ENCODE measurements at places on chromosomes 2 and 18.
A peak's percentile ranks its signal among the peaks of the same experiment; 100 is the strongest.

GRCh38 chr2:121184248-121184862, 100.6 kb downstream of the TFCP2L1 start:
- DNase-seq: no peak

DNA sequence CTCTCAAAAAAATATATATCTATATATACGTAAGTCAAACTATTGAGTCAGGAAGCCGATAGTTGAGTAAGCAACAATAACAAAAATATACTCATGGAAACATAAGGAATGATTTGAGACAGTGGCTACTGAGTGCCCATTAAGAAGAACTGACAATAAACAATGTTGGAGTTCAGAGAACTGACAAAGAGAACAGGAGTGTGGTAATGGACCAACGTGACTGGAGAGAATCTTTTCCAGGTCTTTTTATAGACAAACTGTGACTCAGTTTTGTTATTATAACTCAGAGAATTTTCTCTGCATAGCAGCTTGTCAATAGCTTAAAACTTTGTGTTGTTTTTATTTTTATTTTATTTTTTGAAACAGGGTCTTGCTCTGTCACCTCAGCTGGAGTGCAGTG, 4.6 kb upstream of the GALM start:
- DNase-seq: no peak

- DNase-seq: no peak
These were observed 391.2 kb downstream of the FBXO15 start for GRCh38 chr18:73756256-73757091.

- DNase-seq: no peak
These were observed 7.6 kb upstream of the MEIS1 start for GRCh38 chr2:66427300-66427699.

DNA sequence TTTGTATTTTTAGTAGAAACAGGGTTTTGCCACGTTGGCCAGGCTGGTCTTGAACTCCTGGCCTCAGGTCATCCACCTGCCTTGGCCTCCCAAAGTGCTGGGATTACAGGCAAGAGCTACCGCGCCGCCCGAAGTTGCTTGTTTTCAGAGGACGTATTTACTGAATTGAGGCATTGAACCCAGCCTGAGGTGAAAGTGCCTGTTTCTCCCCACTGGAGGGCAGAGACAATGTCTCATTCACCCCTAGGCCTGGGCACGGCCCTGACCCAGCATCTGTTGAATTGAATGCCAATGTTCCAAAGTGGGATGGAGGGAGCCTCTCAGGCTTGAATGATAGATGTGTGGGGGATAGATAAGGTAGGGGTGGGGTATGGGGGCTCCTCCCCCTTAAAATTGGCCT, 4.5 kb upstream of the TMBIM1 start:
- DNase-seq: no peak

- no peak for DNase-seq
These were observed 205.4 kb downstream of the KLHL29 start for GRCh38 chr2:23590241-23590869.

DNA sequence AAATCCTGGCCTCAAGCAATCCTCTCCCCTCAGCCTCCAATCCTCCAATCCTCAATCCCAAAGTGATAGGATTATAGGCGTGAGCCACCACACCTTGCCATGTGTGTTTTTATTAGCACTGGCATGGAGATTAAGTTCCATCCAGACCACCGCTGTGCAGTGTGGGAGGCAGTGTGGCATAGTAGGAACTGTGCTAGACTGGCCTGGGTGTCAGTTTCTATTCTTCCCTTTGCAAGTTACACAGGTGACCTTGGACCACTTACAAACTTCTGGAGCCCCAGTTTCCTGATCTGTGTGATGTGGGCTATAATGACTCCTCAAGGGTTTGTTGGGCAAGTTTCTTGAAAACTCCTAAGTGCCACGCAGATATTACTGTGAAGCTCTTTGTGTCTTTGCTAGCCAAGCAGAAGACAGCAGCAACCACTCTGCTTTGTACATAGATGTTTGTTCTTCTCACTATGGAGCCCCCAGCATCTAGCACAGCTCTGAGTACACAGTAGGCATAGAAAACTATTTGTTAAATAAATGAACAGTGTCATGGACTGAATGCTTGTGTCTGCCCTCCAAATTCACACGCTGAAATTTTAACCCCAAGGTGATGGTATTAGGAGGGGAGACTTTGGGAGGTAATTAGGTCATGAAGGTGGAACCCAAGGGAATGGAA, 93.0 kb downstream of the LBH start:
- no peak for DNase-seq

GRCh38 chr2:147756069-147756468, 88.8 kb upstream of the ACVR2A start:
- DNase-seq: no peak

DNA sequence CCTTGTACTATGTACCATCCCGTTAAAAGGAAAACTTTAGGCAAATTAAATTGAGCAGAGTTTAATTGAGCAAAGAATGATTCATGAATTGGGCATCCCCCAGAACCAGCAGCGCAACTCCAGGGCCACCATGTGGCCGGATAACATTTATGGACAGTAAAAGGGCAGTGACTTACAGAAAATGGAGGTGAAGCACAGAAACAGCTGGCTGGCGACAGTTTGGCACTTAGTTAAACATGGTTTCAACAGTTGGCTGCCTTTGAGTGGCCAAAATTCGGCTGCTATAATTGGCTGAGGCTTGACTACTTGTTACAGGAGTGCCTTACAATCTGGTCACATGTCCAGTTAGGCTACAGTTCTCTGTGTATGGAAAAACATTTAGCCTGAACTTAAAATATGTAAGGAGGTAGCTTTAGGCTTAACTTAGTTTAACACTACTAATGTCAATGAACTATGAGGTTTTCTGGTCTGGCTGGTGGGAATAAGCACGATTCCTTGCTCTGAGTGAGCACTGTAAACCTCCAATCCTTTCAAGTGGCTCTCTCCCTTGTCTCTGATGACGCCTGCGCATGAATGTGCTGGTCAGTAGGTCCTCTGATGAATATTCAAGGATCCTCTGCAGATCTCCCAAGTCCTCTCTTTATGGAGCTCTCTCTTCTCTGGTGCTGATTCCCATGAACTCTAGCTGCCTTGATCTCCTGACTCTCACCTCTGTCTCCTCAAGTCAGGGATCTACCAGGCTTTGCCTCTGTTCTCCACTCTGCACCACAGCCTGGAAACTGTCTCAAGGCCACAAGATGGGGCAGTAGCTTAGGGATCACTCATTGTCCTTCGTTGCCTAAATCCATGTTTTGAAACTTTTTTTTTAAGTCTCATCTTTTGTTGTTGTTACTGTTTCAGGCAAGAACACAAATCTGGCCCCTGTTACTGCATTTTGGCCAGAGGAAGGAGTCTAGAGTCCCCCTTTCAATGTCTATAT, 24.4 kb upstream of the RAB31 start:
- DNase-seq: peak; percentile 22

DNA sequence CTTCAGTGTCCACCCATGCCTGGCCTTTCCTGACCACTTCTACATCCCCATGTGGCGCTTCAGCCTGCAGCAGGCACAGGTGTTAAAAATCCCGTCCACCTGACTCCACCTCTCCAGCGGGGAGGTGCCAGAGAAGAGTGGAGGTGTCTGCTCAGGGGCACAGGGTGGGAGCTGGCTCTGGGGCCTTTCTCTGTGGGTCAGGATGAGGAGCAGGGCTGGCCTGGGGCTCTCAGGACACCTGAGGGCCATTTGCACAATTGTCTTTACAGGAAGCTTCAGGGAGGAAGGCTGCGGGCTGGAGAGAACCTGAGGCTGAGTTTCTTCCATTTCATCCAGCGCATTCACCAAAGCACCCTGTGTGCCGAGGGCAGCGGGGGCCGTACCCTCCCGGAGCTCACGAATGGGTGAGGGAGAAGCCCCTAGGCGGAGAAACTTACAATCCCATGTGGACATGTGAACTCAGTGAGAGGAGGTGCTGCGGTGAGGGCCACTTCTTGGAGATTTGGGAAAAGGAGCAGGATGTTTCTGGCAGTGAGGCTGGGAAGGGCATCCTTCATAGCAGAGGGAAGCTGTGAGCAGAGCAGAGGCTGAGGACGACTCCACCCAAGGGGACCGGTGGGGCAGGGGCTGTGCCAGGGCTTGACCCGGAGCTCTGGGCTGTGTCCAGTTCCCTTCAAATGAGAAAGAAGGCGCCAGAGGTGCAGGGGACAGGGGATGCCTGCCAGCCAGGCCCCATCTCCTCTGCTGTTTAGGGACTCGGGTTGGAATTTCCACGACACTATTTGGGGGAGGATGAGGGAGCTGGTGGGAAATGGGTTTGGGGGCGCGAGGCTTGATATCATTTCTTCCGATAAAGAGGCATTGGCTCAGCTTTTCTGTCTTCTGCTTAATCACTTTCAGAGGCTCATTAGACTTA, 155.2 kb upstream of the MYCN start:
- DNase-seq: no peak

- no peak for DNase-seq
These were observed 46.4 kb downstream of the ZNF521 start for GRCh38 chr18:25305584-25305983.

DNA sequence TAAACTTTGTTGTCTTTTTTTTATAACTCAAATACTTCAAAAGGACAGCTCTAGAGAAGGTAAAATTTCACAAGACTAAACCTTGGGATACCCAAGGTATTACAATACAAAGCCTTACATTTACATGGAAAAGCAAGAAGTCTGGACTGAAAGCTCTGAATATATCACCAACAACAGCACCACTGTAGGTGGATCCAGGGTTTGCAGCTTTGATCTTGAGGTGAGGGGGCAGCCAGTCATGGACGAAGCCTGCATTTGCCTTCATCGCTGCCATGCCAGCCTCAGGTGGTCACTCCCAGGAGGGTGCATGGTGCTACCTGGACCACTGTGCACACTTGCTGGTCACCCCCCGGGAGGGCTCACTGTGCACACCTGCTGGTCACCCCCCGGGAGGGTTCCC, 36.6 kb downstream of the RBFA start:
- no peak for DNase-seq

DNA sequence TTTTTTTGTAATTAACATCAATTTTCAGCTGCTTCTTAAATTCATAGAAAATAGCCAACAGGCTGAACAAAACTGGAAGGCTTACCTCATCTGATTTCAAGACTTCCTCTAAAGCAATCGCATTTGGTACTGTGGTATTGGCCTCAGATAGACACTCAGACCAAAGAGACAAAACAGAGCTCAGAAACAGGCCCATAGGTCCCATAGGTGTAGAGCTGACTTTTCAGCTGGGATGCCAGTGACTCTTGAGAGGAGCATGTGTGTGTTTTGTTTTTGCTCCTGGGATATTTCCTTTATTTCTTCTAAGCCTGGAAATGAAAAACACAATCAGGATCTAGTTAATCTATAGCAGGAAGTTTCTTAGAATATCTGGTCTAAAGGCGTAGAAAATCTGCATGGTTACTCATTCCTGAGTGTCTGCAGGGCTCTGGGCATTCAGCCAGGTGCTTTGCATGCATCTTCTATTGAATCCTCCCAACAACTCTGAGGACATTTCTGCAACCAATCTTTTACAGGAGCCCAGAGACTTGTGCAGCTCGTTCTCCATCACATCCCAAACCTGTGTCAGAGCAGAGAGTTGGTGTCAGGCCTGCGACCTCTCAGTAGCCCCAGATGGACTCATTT, 190.8 kb downstream of the RTP5 start:
- DNase-seq: no peak

- DNase-seq: no peak
These were observed 673.2 kb downstream of the TMEM182 start for GRCh38 chr2:103435010-103435409.

- DNase-seq: no peak
These were observed 9.2 kb upstream of the DNPEP start for GRCh38 chr2:219396863-219397457.

DNA sequence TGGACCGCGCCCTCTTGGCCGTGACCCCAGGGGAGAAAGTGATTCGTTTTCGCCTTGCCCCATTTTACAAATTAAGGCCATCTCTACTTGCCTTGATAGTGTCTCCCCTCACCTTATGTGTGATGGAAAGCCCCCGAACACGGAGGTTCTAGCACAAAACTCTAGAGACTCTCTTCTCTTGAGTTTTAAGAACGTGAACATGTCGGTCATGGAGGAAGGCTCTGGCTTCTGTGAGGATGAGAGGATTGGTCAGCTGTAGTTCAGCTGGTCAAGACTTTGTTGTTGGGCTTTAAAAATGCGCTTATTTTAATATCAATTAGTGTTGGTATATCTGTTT, 828 bp downstream of the DYNC1I2 start:
- DNase-seq: no peak

GRCh38 chr18:59697236-59697932, at the start of gene CCBE1:
Gene CCBE1, minus strand, starts transcription at chr18:59697423.
- peak; percentile 11 for DNase-seq

DNA sequence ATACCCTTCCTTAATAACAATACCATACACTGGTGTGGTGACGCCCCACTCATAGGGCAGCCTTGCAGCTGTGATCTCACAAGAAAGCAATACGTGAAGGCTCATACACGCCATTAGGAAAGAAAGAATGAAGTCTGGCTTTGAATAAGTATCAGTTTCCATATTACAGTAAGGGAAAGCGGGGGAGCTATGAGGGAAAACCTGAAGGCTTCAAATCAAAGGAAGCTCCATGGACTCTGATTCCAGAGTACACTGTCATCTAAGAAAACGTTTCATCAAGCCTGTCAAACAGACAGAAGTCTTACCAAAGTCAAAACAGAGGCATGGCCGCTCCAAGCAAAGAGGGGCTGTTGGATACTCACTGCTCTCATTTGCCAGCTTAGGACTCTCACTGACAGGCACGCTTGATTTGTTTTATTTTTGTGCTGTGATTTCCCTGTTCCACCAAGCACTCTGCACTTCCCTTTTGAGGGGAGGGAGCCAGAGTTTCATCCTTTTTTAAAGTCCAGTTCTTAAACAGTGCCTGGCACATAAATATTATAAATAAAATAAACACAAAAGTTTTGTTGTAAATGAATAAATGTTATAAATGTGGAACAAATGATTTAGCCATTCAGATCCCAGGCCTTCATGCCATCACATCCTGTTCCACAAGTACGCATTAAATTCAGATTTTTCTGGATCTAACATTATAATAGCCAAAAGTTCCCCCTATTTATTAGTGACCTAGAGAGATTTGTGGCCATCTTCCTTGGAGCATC, 221.2 kb downstream of the PIEZO2 start:
- DNase-seq: no peak

GRCh38 chr2:108993095-108993937, 4.3 kb upstream of the EDAR start:
- DNase-seq: no peak

DNA sequence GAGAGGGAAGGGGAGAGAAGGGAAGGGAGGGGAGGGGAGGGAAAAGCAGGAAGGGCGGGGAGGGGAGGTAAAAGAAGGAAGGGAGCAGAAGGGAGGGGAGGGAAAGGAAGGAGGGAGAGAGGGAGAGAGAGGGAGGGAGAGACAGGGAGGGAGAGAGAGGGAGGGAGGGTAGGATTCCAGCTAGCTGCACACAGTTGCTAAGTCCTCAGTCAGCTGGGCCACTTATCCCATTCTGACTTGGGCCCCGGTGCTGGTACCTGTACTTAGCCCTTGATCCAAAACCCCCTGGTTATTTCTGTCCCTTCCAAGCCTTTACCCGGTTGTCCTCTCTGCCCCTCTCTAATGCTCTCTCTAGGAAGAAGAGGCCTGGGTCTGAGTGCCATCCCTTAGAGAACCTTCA, 211.4 kb downstream of the TTC32 start:
- no peak for DNase-seq

GRCh38 chr2:190881598-190882410, 1.2 kb downstream of the GLS start:
- DNase-seq: peak; percentile 54
